ENCODE measurements at places on chromosomes 11 and 22.

DNA sequence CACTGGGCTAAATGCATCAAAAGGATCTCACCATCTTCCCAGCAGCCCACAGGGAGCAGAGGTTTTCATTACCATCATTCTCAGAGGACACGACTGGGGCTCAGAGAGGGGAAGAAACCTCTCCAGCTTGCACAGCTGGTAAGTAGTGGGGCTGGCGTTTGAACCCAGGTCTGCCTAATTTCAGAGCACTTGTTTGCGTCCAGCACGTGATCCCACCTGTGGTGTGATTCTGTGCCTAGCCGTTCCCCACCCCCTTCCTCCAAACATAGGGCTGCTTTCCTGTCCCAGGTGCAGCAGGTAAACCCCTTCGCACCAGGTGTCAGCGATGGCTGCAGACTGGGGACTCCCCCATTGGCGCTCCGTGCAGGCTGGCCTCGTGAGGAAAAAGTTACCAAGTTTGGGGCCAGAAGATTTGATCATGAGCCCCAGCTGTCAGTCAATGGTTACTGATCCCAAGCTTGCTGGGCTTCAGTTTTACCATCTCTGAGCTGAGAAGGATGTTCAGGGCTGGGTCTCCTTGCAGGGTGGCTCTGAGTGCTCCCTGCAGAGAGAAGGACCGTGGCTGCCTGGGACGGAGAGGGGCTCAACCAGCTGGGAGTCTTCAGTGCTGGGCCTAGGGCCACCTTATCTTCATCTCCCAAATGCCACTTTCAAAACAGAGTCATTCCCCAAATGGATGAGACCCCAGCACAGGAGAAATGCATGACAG is 445.6 kb downstream of the TBC1D22A start:
- DNase-seq: no peak

DNA sequence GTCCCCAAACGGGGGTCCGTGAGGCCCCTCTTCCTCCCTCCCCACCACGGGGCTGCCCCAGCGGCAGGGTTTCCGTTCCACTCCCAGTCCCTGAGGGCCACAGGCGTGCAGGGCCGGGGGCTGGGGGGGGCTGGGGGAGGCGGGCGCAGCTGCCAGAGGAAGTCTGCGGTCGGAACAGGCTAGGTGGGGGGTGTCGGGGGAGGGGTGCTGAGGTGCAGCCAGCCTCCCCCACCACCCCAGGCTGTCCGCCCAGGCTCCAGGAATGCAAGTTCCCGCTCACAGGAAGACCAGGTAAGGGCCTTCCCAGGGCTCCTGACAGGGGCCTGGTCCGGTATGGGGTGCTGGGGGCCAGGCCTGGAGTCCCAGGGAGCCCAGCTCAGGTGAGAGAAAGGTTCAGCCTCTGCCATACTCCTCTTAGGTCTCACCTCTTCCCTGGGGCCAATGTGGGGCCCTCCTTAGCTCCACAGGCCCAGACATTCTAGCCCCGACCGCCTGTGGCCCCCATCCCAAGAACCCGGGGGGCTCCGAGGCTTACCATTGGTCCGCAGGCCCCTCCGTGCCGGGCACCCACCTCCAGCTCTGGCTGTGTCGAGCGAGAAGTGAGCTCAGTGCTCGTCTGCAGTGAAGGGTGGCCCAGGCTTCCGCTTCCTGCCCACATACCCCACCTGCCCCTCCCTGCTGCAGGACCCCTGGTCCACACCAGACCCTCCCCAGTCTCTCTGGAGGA is at the start of gene PTPRCAP:
Gene PTPRCAP (minus strand): TSS at position 601 of the 727 bp plus-strand sequence. CDS start 63 bp downstream, at position 538.
- no peak for DNase-seq

DNA sequence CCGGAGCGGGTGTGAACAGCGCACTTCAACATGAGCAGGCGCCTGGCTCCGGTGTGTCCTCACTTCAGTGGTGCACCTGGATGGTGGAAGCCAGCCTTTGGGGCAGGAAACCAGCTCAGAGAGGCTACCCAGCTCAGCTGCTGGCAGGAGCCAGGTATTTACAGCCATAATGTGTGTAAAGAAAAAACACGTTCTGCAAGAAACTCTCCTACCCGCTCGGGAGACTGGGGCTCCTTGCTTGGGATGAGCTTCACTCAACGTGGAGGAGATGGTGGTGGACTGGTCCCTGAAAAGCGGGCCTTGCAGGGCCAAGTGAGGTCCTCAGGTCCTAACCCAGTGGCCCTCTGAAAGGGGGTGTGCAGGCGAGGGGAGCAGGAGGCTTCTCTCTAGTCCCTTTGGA is 7.5 kb downstream of the MCAM start:
- DNase-seq: no peak

- DNase-seq: no peak
Observed at GRCh38 chr11:58807343-58807742, 37.2 kb downstream of the GLYATL2 start.

DNA sequence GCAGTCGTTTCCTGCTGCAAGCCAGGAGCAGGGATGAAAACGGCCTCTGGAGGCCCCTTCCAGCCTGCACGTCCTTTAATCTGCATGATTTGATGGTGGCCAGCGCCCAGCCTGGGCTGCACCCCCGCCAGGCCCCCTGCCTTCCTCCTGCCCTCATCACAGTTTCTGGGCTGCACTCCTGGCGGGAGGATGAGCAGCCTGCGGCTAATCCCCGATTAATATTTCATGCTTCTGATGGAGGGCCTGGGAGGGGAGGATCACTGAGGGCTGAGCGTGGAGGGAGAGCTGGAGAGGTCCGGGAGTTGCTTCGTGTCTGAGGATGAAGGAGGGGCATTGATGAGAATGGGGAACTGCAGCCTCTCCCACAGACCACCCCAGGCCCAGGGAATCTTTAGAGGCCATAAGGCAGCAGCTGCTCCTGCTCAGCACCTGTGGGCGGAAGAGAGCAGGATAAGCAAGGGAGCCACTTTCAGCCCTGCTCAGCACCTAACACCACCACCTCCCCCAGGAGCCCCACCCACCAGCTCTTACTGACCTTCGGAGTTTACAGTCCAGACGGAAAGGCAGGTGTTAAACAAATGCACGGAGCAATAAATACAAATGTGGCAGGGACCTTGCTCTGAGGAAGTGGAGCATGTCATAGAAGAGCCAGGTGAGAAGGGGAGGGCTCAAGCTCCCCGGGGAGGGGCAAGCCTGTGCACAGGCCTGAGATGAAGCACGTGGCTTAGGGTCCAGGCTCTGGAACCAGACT is 135.0 kb upstream of the NECTIN1 start:
- DNase-seq: no peak

- no peak for DNase-seq
Observed at GRCh38 chr11:9302448-9302847, 11.9 kb downstream of the TMEM41B start.

DNA sequence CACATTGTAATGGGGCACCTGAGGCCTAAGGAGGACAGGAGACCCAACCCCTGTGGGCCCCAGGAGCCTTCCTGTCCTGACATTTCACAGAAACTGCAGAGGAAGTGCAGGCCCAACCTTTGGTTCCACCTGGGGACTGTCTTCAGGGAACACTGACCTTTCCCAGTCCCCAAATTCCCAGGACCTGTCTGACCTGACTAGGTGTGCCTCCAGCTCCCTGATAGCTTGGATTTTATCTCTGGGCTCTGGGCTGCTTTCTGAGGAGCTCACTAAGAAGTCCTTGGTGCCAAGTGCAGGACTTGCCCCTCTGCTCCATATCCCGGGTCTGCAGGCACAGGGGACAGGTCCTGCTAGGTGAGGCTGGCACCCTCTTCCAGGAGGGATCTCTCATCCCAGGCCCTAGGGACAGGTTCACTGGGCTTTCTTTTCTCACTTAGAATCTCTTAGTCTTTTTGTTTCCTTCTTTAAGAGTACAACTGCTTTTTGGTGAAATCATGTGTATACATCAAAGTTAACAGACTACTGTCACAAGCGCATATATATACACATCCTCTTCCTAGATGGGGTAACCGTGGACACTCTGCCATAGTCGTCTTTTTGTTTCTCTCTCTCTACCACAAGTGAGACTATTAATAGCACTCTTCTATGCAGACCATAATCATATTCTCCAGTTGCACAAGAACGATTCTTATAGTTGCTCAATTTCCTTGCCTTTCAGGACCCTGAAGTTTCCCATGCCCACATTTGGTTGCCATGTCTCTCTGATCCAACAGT is 72.0 kb upstream of the IGLL5 start:
- DNase-seq: no peak
